ENCODE measurements at places on chromosomes 12 and 14. TPM values are rescaled to one million over a fixed set of nuclear protein-coding genes. Genes with fewer than 3 reads are reported as not detected.

NRXN3 gene
- total RNA-seq: not detected

AQP2 gene
- not detected for total RNA-seq

CLSTN3 gene
- 36.8 TPM for total RNA-seq

SLC7A8 gene
- 1.9 TPM for total RNA-seq

GRCh38 chr14:74547331-74547927, 53.9 kb downstream of the ISCA2 start:
- no peak for DNase-seq

GRCh38 chr12:93698307-93699092, 21.3 kb downstream of the CRADD start:
- DNase-seq: no peak

- DNase-seq: no peak
Measured at GRCh38 chr12:30898846-30899245, 27.7 kb upstream of the TSPAN11 start.

DNA sequence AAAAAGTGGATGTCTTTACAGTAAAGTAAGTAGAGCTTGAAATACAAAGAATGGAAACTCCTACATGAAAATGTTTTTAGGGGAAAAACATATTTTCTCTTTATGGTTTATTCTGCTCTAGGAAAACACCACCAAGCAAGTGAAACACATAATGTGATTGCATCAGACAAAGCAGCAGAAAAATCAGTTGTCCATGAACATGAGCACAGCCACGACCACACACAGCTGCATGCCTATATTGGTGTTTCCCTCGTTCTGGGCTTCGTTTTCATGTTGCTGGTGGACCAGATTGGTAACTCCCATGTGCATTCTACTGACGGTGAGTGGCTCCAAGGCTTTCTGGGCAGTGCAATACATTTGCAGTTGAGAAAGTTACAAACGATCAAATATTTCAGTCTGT, 42.6 kb upstream of the PLEKHD1 start:
- DNase-seq: no peak

DNA sequence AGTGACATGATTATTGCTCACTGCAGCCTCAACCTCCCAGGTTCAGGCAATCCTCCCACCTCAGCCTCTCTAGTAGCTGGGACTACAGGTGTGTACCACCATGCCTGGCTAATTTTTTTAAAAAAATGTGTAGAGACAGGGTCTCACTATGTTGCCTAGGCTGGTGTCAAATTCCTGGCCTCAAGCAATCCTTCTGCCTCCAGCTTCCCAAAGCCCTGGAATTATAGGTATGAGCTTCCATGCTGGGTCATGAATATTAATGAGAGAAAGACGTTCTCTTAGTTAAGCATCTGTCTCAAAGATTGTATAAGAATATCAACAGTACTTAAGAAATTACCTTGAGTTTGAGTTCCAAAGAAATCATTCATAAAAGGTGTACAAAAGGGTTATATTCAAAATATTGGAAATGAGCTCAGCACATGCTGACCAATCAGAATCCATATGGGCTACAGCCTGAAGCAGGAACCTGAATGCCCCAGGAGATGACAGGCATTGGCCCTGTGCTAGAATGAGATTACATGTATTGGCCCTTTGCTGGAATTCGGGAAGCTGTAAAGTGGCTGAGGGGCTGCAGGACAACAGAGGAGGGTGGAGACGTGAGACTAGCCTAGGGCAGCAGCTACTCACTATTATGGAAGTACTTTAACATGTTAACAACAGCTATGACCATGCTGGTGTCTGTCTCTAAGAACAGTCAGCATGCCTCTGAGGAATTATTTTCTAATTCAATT, 157.0 kb upstream of the CPNE8 start:
- DNase-seq: no peak

DNA sequence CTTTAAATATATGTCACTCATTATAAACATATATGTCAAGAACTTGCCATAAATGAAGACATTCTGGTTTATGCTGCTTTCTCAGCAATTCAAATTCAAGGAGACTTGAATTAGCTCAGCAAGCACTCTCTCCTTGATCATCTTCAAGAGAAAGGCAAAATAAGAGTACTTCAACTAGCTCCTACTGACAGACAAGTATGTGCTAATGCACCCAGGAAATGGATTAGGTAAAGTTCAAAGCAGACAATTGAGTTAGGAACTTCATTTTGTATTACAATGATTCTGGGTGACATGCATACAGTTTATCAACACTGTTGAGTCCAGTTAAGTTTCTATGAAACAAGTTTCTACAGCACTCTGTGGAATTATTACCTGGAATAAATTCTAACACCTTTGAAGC, 455.9 kb upstream of the USP15 start:
- no peak for DNase-seq

DNA sequence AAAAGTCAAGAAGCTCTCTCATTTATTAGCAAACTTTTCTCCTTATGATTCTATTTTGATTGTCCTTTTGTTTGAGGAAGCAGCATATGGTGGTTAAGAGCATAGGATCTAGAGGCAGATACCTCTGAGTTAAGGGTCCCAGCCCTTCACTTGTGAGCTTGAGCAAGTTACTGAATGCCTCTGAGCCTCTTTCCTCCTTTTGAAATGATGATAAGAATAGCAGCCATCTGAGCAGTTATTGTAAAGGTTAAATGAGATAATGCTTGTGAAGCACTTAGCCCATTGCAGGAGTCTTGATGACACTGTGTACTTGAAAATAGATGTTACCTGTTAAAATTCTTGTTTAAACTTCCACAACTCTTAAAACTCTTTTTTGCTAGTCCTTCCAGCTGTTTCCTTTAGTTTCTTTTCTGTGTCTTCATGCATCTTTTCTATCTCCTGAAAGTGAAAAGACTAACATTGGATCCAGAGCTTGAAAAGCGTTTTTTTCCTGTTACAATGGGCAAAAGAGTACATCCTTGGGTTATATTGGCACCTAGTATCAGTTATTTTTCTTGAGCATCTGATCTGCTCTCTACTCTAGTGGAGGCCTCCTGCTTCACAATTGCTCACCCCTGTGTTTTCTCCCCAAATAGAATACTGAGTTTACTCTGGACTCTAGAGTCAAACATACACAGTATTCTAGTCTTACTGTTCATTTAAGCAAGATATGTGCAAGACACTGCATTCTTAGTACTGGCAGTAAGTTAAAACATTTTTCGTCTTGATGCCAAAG, 3.1 kb downstream of the HIF1A start:
- DNase-seq: no peak

- DNase-seq: no peak
Measured at GRCh38 chr14:64654246-64654900, 49.9 kb upstream of the PLEKHG3 start.
